ENCODE measurements at places on chromosomes 11 and 22.

DNA sequence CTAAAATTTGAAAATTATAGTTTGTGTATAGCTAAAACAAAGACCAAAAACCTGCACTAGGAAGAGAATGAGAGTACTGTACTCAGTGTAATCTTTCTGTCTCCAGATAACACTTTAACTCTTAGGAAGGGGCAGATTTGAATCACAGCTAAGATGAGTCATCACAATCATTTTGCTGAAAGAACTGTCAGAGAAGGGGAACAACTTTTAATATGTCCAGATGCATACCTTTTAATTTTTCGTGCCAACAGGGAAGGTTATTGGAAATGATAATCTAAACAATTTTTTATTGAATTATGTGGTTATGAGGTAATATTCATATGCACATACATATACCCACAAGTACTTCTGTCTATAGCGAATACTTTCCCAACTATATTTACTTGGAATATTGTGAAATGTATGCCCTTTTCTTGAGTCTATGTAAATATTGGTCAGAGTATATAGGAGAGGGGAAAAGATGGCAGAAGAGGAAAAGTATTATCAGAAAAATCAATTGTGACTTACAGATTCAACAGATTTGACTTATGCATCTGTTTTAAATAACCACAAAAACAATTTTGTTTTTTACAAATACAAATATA is 51.1 kb upstream of the MUC15 start:
- DNase-seq: no peak

GRCh38 chr22:33354928-33355327 is 296.7 kb upstream of the SYN3 start:
- DNase-seq: no peak

DNA sequence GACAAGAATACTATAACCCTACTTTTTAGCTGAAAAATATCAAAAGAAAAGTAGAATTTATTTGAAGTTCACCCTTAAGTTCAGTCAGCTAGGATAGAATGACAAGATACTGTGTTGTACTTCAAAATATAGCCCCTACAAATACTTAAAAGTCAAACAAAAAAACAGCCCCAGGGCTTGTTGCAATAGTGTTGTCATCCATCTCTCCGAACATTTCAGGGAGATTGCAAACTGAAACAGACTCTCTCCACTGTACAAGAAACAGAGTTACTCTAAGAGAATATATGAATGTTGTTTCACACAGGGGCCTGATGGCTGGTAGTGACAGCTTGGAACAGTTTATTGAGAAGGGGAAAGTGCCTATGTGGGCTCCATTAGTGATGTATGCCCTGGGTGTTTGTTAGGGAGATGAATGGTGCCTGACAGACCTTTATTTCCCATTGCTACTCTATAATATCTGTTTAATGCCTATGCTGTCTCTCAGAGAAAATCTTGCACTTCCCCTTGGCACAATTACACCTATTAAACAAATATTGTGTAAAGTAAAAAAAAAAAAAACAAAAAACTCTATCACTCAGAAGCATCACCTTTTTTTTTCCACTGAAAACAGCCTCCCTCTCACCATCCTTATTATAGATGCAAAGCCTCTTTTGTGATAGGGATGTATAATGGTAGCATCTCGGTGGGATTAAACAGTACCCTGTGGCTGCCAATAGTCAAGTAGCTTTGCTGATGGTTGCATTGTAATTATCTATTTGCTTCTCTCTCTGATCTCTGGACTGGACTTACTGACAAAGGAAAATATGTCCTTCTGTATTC is 506.3 kb upstream of the LUZP2 start:
- no peak for DNase-seq

- DNase-seq: no peak
Measured at GRCh38 chr22:48753752-48754517, 1073.7 kb downstream of the BRD1 start.

- no peak for DNase-seq
Measured at GRCh38 chr22:21996175-21996720, 13.7 kb upstream of the TOP3B start.

DNA sequence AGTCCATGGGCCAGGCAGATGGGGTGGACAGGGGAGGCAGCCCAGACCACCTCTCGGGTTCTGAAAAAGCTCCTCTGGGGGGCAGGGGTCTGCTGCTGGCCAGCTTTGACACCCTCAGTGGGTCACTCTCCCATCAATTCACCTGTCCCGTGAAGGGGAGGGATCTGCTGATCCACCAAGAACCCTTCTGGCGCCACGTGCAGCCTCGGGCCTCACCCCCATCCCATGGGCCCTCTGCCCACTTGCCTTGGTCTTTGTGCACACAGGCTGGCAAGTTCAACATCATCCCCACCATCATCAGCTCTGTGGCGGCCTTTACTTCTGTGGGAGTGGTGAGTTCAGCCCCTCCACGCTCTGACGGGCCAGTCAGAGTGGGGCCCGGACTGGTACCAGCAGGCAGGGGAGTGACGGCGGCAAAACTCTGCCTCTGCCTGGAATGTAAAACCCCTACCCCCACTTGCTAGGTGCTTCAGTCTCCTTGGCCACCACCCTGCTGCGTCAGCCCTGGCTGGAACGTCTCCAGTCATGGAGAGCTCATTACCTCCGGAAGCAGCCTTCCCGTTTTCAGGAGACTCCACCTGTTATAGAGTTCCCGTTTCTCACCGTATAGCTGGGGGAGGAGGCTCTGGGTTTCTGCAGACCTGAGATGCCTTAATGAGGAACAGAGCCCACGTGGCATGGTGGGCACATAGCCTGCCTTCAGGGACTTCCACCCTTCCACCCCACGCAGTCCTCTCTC is 12.7 kb downstream of the PRG3 start:
- DNase-seq: no peak
